ENCODE measurements at places on chromosomes 1 and 21.
A peak's percentile ranks its signal among the peaks of the same experiment; 100 is the strongest.

- no peak for DNase-seq
Observed at GRCh38 chr21:26563856-26564503, 9.1 kb downstream of the CYYR1 start.

DNA sequence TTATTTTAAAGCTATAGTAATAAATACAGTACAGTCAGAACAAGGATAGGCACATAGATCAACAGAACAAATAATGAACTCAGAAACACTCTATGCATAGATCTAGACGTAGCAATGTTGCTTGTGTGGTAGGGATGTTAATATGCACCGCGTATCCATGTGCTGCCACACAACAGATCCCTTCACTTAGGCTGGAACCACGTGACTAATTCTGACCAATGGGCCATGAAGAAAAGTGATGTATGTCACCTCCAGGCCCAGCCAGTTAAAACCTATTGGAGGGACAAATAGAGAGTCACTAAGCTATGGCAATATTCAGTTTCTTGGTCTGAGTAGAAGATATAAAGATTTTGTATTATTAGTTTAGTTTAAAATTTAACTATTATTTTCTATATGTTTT, 91.4 kb downstream of the ADAMTS1 start:
- DNase-seq: no peak

GRCh38 chr1:154207262-154207661, 1.1 kb upstream of the CFAP141 start:
- no peak for DNase-seq

GRCh38 chr1:66286307-66286706, 247.6 kb upstream of the SGIP1 start:
- DNase-seq: no peak

GRCh38 chr1:2049718-2050431, at the start of gene PRKCZ:
Gene PRKCZ (plus strand): TSS chr1:2050411. CDS start chr1:2050631, 220 bp downstream.
- DNase-seq: no peak

- no peak for DNase-seq
Observed at GRCh38 chr1:210830034-210831028, 303.6 kb downstream of the KCNH1 start.

GRCh38 chr21:35559128-35559828, 501.0 kb downstream of the SETD4 start:
- DNase-seq: no peak

DNA sequence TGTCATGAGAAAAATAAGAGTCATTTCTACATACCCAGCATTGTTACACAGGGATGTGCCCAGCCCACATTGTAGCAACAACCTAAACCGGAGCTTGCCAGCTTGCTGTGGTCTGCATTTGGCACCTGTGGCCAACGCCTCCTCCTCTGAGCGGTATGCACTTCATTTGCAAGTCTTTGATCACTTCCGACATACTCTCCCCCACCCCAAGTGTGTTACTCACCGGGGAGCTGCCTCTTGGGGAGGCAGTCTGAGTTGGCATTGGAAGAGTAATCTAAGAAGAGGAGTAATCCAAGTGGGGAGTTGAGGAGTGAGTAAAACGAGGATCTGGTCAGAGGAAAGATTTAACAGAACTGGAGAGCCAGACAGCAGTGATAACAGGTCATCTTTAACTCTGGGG, 3.8 kb downstream of the BCL9 start:
- DNase-seq: no peak

DNA sequence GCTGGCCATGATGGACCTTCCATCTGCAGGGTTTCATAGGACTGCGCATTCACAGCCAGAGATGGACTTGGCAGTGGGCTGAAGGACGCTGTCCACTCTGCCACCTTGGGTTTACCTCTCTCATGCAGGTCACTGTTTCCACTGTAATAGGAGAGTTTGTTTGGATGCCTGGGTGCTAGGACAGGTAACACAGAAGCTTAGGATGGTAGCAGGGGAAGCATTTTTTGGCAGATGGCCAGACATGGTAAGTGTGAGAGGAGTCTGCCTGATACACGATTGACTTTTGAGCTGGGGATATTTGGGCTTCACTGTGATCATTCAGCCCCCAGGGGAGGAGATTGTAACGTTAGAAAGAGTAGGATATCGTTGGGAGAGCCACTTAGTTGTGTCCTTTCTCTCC, 11.8 kb downstream of the PSEN2 start:
- DNase-seq: no peak

DNA sequence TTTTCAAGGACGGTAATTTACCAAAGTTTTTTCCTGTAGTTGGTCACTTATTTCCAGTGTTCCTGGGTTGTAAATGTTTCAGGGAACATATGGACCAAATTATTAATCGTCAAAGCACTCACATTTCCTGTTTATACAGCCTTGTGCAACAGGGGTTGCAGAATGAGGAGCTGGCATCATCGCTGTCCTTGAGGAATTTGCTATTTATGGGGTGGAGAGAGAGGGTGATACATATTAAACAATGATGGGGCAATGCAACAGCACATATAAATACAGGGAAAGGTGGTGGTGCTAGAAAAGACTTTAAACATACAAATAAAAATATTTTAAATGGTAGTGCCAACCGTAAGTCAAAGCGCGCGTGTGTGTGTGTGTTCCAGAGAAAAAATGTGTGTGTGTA, 369.8 kb downstream of the NPHP4 start:
- DNase-seq: no peak

DNA sequence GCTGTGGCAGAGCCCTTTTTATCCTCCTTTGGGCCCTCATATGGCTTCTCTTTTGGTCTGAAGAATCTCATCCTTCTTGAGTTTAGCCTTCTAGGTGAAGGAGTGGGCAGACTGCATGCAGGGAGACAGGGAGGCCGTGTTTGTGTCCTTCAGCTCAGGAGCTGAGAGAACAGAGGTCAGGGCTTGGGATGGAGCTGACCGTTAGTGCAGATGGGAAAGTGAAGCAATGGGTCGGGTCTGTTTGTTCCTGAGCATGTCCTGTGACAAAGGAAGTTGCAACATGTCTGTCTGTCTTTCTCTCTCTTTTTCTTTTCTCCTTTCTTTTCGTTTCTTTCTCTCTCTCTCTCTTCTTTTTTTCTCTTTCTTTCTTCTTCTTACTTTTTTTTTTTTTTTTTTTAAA, 14.9 kb downstream of the MAPKAPK2 start:
- no peak for DNase-seq

DNA sequence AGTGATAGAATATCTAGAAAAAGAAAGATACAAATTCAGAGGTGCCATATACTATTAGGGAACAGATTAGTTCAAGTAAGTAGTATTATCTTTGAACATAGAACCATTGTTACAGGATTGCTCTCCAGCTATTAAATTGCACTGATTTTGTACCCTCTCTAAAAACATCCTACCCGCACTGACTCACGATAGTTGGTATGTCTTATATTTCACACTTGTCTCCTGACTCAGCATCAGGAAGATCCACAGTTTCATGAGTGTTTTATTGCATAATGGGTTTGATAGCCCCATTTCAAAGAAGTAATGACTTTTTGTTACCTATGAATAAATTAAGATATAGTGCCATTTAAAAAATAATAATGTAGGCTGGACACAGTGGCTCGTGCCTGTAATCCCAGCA, 6.0 kb downstream of the TATDN3 start:
- no peak for DNase-seq

- DNase-seq: peak; percentile 97
Observed at GRCh38 chr1:12477936-12478611, 139.9 kb downstream of the DHRS3 start.

- peak; percentile 68 for DNase-seq
Observed at GRCh38 chr1:180252638-180253536, 22.8 kb downstream of the LHX4 start.

DNA sequence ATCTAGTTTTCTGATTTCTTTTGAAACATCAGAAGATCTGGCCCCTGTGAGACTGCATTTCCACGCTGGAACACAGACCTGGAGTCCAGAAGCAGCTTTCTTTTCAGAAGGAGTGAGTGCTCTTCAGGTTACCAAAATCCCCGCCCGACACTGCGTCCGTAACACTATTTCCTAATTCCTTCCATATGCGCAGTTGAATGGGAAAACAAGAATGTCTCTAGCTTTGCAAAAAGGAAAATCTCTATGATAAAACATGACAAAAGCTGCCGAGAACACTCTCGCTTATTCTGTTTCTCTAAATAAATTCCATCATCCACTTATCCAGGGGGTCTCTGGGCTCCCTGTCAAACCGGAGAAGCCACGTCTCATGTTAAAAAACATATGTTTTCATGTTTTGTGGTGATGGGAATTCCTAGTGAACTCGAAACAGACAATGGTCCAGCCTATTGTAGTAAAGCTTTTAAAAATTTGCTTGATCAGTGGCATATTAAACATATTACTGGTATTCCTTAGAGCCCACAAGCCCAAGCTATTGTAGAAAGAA, 67.7 kb downstream of the PLD5 start:
- no peak for DNase-seq

- DNase-seq: no peak
Observed at GRCh38 chr1:234611847-234612351, 1.9 kb upstream of the IRF2BP2 start.

DNA sequence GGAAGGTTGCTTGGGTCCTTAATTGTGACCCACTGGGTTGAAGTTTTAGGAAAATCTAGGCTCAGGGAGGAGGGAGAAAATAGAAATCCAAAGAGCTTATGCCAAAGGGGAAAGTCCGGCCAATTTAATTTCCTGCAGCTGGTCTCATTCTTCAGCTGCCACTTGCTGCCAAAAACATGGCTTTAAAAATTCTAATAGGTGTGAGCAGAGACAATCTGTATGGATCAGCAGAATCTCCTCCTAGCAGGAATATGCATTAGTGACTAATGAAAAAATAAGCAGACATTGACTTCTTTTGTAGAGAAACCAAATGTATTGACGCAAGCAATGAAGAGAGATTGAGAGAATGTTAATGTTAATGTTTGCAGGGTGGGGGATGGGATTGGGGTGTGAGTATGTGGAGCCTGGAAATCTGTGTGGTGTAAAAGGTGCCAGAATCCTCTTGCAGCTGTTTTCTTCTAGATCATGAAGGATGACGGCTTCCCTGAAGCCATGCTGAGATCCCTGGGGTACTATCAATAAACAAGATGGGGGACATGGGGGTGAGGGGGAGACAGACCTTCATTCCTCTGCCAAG, 35.3 kb downstream of the VWA5B1 start:
- DNase-seq: no peak

GRCh38 chr1:188249811-188250210, 1421.1 kb downstream of the PLA2G4A start:
- DNase-seq: no peak

DNA sequence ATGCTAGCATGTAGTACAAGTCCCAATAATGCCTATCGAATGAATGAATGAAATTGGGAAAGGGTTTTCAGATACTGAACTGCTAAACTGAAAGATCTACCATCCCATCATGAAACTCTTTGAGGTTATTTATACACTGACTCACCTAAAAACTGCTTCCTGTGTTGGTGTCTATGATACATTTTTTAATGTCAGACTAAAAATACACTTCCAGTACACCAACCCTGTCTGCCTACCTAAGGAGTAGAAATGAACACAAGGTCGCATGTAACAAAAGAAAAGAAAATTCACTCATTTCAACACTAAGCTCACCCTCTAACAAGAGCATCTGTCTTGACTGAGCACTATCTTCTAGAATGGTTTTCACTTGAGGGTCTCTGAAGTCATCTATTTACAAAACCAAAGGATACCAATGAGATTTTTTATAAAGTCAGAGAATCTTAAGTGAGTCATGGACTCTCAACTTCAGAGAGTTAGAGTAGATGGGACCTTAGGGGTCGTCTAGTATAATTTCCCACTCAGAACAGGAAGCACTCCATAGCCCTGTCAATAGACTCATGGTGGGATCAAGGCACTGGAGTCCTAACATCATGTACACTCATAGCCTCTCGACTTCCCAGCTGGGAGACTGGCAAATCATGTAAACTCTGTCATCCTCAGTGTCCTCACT, 53.4 kb downstream of the WLS start:
- no peak for DNase-seq

DNA sequence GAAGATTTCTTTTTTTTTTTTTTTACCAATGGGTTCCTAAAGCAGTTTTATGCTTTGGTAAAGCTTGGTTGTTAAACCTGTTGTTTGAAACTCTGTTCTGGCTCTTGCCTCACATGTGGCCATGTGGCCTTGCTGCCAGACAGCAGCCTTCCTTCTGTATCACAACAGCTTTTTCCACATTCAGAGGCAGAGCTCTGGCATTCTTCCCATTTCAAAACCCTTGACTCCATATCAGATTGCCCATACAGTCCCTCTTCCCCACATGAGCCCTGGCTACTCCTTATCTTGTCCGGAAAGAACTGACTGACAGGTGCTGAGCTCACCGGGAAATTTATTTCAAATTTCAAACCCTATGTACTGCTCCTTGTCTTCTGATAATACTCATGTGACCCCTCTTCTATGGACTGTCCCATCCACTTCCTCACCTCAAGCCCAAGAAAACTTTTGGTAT, 38.5 kb upstream of the LAX1 start:
- peak; percentile 27 for DNase-seq

DNA sequence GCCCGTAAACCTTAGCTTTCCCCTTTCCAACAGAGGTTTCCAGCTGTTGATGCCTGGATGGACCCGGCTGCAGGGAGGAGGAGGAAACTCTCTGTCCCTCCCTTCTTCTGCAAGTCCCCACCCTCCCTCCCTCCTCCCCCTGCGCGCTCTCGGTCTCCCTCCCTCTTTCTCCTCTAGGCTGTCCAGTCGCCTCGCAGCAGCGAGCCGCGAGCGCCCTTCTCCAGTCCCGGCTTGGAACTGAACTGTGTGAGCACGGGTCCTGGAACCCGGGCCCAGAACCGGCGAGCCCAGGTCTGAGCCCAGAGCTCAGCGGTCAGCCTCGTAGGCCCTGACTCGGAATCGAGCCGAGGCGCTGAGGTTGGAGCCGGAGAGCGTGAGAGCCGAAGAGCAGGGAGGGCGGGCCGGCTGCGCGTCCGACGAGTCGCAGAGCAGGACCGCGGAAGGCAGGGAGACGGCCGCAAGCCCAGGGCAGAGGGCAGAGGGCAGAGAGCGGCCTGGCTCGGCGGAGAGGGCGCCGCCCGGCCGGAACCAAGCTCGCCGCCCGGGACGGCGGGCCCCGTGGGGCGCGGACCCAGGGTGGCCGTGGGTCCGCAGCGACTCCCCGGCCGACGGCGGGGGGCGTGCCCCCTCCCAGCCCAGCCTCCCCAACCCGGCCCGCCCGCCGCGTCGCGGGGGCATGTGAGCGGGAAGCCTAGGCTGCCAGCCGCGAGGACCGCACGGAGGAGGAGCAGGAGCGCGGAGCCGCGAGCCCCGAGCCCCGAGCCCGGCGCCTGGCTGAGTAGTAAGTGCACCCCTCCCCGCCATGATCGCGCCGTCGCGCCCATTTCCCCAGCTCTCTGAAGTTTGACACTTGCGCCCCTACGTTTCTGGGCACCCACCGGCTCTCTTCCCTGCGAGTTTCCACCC, at the start of gene SOX13:
SOX13 (plus strand) TSS at position 185 of the 906 bp plus-strand sequence. CDS start 39,801 bp downstream, outside the sequence.
- peak; percentile 88 for DNase-seq

GRCh38 chr1:56663846-56664245, 18.7 kb downstream of the PRKAA2 start:
- DNase-seq: no peak

GRCh38 chr1:233879841-233880240, 24.6 kb upstream of the SLC35F3 start:
- DNase-seq: no peak
